ENCODE measurements at places on chromosomes 1 and 21.

- no peak for DNase-seq
Observed at GRCh38 chr1:207431508-207431907, 22.6 kb upstream of the CR2 start.

GRCh38 chr1:115261496-115261895 is 76.6 kb downstream of the NGF start:
- peak; percentile 88 for DNase-seq

GRCh38 chr1:116909512-116910378 is at the start of gene PTGFRN:
Gene PTGFRN, plus strand, starts transcription at chr1:116909916. Its CDS starts 288 bp downstream, at chr1:116910204.
- DNase-seq = peak; percentile 94

GRCh38 chr1:110083061-110083865 is 12.8 kb upstream of the ALX3 start:
- DNase-seq = no peak

- DNase-seq = peak; percentile 69
Observed at GRCh38 chr1:52633291-52633754, 355 bp downstream of the SHISAL2A start.

DNA sequence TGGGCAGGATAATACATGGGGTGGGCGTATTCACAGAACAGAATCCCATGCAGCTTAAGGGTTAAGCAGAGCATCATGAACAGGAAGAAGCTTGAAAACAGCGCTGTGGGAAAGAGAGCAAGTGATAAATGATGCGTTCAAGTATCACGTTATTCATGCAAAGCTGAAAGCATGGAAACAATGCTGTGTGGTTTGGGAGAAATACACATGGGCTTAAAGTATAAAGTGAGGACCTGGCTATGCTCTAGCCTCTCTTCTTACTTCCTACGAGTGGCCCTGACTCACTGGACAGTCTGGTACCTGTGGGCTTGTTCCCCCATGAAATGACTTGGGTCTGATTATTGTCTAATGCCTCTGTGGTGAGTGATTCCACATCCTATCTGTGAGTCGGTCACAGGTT is 25.7 kb downstream of the TMPRSS2 start:
- DNase-seq = no peak

DNA sequence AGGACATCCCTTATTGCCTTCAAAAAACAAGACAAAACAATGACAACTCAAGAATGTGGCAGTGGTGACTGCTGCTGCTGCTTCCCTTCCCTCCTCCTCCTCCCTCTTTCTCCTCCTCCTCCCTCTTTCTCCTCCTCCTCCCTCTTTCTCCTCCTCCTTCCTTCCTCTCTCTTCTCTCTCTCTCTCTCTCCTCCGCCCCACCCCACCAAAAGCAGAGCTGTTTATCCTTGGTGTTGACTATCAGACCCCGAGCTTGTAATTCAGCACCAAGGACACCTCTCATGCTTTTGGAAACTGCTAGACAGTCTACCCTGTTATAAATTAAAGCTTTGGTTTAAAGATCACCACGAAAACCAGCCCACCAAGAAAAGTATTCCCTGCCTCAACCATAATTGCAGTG is 72.4 kb upstream of the IFNAR2 start:
- no peak for DNase-seq

- DNase-seq = no peak
Observed at GRCh38 chr1:162753998-162754585, 36.4 kb upstream of the HSD17B7 start.

DNA sequence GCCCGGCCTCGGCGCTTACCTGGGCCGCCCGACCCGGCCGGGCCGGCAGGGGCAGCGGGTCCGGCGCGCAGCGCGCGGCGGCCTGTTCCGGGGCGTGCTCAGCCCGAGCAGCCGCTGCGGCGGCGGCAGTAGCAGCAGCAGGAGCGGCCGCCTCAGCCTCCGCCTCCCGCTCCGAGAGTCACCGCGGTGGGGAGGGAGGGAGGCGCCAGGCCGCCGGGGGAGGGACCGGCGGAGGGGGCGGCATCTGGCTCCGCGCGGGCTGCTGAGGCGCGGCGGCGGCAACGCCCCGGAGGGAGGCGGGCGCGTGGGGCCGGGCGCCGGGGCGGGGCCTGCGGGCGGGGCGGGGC is at the start of gene CTNNBIP1:
Gene CTNNBIP1, minus strand, starts transcription at position 194 of the 347 bp plus-strand sequence. CDS start 38,205 bp downstream, outside the sequence.
- no peak for DNase-seq

DNA sequence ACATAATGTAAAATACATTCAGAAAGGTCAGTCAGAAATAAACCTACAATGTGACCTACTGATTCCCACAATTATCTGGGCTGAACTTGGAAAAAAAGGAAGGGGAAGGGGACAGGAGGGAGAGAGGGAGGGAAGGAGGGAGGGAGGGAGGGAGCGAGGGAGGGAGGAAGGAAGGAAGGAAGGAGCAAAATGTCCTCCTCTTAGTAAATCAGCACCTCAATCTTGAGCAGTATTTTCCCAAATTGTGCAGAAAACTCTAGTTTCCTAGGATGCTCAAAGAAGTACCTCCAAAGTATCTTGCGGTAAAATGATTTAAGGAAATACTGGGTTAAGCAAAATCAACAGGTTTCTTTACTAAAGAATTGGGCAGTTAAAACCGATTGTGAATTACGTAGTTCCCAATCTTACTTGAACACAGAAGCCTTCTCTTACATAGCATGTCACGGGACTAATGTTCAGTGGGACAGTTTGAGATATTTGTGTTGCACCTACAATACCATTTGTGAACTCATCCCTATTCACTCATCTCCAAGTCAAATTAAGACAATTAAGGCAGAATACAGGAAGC is 51.0 kb upstream of the ASPM start:
- no peak for DNase-seq

DNA sequence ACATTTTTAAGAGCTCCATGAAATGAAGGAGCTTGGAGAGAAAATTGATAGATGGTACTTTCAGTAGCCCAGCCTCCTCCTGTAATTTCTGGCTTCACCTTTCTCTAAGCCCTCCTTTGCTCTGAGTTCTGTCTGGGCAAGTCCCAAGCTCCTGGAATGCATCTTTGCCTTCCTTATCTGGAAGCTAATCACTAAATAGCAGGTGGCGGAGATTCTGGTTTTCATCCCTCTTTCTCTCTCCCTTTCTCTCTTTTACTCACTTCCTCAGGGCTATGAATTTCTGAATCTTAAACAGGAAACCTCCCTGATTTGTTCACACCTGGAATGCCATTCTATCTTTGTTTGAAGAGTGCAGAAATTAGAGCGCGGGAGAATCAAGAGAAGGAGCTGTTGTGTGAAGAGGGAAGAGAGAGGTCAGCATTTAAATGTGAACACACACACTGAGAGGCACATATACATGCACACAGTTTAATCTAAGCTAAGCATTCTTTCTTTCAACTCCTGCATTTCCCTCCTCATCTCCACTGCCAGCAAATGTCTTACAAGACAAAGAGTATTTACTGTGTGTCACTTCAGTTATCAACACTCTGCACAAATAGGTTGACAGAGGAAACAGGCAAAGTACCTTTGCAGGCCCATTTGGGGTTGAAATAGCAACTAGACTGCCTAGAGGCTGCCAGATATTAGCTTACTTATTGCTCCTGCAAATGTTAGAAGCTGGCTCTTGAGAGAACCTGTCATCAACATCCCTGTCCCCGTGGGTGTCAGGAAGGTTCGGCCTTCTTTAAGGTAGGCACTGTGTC is 199.4 kb upstream of the CAMK1G start:
- DNase-seq = no peak

- DNase-seq = no peak
Observed at GRCh38 chr21:31570824-31571566, 88.5 kb upstream of the SOD1 start.

GRCh38 chr1:228471762-228472398 is 15.3 kb upstream of the RNF187 start:
- no peak for DNase-seq

DNA sequence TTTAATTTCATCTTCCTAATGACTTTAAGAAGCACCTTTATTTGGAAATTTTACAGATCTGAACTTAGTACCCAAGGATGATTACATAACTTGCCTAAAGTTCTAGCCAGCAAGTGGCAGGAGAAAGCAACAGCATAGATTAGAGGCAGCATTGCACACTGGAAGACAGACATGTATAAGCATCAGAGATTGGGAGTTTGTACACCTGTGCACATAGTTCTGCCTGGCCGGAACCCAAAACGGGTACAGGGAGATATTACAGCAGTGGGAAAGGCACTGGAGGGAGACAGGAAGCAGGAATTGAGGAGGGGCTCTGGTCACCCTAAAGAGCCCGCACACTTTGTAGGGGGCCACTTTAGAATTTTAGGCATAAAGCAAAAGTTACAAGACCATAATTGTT is 19.3 kb downstream of the GBP6 start:
- DNase-seq = no peak

DNA sequence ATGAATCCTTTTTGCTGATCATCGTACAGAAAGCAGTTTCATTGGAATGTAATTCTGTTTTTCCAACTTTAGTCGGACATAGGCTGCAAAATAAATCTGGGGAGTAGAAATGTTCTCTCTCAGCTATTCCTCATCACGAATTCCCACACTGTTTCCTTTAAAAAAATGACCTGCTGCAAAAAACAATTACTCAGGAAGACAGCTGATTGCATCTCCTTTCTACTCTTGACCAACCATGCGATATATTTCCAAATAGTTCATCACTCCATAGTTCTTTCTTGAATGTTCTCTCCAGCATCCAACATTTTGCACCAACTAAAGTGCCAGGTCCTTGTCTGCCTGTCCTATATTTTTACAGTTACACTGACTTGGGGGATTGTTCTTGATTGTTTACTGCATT is 96.4 kb downstream of the S1PR1 start:
- no peak for DNase-seq

GRCh38 chr1:38326135-38326534 is 279.5 kb upstream of the POU3F1 start:
- no peak for DNase-seq

DNA sequence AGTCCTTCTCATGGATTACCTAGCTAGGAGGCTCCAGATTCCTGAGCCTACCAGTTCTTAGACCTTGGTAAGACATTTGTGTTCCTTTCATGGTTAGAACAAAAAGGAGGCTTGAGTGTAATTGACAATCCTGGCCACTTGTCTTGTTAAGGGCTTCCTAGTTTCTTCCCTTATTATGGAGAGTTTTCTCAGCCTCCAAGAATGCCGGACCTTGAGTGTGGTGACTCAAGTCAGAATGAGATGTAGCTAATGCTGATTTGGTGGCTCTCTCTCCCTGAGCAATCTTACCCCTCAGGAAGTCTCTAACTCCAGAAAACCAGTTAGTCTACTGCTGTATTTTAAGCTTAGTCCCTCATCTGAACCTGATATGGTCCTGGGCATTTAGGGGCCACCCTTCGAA is 14.3 kb downstream of the CHI3L2 start:
- no peak for DNase-seq

DNA sequence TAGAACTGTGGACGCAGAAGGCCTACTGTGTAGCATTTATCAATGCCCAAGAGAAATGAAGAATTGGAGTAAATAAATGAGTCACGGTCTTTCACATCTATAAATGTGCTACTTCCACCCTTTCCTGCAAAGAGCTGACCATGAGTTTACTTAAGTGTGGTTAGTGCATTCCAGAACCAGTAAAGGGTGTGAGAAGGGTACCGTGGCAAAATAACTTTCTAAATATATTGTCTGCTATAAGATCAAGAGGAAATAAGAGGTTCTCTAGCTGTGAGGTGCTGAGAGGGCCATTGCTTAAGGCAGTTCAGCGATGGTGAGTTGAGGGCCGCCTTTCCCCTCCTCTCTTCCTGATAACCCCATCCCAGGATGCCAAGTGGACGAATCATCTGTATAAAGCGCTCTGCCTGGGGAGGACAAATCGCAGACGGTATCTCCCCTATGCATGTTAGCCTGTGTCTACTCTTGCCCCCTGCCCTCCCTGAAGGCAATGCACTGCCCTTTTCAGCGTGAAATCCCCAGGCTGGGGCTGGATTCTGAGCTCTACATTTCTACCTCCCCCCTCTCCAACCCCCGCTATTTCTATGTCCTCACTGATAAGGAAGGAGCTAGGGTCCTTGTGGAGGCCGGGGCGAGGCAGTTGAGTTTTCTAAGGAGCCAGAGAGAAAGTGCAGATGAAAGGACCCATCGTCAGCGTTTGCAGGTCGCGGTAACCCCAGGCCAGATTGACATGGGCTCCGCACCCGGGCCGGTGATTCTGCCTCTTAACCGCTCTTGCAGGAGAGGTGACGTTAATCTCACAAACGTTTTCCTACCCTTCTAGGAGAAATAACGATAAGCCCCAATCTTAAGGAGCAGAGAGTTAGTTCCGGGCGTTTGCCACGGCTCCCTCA is 1.5 kb upstream of the NCAM2 start:
- no peak for DNase-seq

- DNase-seq = no peak
Observed at GRCh38 chr1:2391931-2392509, 379 bp downstream of the RER1 start.

- DNase-seq = no peak
Observed at GRCh38 chr1:208921259-208921658, 662.3 kb upstream of the CAMK1G start.

DNA sequence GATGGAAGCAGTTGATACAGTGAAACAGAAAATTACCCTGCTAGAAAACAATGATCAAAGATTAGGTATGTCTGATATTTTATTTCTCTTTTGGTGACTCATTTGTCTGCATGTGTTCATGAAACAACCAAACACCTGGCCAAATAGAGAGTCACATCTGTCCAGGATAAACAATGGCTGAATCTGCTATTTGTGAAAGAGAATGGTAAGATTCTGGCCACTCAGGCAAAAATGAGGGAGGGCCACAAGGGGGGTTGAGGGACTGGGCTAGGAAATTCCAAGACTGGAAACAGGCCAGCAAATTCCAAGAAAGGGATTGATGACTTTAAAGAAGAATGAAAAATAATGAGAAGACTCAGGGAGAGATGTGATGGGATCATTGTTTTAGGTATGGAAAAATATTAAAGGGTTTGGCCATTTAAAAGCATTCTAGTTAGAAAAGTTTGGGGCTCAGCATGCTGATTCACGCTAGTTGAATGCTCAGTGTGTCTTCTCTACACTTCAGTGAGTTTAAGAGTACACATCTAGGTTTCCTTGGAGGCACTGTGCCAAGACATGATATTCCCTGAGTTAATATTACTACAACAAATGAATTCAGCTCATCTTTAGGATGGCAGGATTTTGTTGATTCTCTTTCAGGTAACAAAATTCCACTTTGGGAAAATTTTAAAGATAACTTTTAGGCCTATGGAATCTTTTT is 44.9 kb downstream of the TRAF5 start:
- DNase-seq = no peak

- DNase-seq = no peak
Observed at GRCh38 chr1:88288571-88288970, 395.5 kb upstream of the PKN2 start.

Data from muscle of back (tissue), 13 donors.